ENCODE measurements at places on chromosomes 2 and 18.

- no peak for DNase-seq
Measured at GRCh38 chr2:241813644-241814392, 4.8 kb downstream of the NEU4 start.

DNA sequence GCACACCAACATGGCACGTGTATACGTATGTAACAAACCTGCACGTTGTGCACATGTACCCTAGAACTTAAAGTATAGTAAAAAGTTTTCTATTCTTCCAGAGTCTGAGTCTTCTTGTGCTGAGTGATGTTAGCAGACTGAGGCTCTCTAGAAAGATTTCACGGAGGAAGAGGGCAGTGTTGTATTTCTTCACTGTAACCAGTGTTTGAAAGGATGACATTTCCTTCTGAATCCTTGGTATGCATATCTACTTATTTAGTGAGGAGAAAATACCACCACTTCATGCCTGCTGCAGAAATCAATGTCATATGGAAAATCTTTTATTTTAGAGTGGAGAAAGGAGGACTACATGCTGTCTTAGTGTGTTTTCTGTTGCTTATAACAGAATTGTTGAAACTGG, 357.1 kb downstream of the CCDC85A start:
- no peak for DNase-seq

- no peak for DNase-seq
Measured at GRCh38 chr18:79121746-79122474, 52.7 kb downstream of the ATP9B start.

GRCh38 chr18:48657447-48658120, 118.8 kb downstream of the CTIF start:
- DNase-seq = no peak

DNA sequence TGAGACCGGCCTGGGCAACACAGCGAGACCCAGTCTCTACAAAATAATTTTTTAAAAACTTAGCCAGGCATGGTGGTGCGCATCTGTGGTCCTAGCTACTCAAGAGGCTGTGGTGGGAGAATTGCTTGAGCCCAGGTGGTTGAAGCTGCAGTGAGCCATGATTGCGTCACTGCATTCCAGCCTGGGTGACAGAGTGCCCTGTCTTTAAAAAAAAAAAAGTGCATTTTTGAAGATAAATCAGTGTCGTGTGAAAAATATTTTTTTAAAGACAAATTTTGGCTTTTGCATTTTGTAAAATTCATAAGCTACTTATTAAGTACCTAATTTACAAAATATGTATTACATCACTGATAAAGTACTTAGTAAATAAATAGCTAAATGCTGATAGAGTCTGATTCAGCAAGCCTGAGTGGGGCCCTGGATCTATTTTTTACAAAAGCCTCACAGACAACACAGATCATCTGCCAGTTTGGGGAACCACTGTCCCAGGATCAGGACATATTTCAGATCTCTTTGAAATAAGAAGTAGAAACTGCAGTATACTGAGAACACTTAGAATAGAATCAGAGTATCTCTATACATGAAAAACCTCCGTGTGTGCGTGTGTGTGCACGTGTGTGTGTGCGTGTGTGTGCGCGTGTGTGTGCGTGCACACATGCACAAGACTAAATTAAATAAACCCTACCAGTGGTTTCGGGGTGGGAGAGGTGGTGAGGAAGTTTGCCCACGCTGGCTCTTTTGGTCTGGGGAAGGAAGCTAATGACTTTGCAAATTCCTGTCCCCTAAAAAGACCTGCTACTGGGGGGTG, 61.6 kb downstream of the AAK1 start:
- DNase-seq = no peak

GRCh38 chr2:239285932-239286230, 114.9 kb downstream of the HDAC4 start:
- no peak for DNase-seq

GRCh38 chr2:158211502-158211901, 109.8 kb downstream of the UPP2 start:
- DNase-seq = no peak

- no peak for DNase-seq
Measured at GRCh38 chr2:70469435-70469834, 84.2 kb downstream of the TGFA start.

DNA sequence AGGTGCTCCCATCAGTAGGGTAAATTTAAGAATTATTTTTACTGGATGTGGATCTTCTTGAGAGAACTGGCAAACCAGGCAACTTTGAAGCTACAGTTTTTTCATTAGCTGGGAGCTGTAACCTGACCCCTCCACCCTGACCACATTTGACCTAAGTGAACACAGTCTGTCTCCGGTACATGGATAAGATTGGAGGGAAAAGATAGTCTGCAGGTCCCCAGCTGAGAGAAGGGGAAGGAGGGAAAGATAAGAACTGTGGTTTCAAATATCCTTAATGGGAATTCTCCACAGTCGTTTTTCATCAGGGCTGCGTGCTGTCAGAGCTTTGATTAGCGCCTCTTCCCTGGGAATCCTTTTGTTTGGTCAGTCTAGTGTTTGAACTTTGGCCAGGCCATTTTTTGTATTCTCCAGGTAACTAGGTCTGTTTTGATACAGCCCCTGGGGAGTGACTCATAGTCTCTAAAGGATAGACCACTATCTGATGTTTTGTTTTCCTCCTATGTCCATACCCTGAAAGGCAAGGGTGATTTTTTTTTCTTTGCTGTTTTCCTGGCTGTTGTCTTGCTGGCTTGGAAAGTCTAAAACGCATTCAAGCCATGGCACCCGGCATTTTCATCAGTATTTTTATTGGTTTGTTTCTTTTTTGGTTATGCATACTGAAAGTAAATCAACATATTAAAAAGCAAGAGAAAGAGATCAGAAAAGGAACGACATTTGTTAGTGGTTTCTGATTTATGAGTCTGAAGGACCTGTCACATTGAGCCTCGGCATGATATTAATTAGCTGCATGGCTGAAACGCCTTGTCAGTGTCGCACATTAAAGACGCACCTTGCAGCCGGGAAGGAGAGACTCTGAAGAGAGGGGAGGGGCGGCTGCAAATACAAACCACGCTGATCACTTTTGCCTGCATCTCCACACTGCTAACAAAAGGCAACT, 183.4 kb upstream of the FN1 start:
- no peak for DNase-seq

GRCh38 chr2:84776011-84776410, 104.9 kb downstream of the TRABD2A start:
- DNase-seq = no peak

DNA sequence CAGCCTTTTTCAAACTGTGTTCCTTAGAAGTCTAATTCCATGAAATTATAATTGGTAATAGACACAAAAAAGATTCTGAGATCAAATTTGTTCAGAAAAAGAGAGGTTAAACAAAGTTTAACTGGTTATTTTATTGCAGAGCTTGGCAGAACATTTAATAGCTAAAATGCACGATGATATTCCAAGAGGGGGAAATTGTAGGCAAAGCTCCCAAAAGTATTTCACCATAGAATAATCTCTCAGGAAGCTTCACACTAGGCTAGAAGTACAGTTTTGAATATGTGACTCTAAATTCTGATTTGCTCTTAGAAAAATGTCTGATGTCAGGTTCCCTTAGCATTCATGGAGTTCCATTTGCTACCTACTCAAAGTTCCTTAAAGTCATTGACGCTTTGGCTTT, 292.4 kb upstream of the SETBP1 start:
- no peak for DNase-seq

All from stimulated activated CD4-positive, alpha-beta T cell treated with anti-CD3 and anti-CD28 coated beads, Interleukin-4, amount 100 ng/mL, for 4 hours (primary cell).